Stimulated activated naive B cell treated with anti-CD40 and anti-IgM and Interleukin-4, amounts not matched to agents 10 μg/mL and 1 μg/mL and 100 μg/mL, for 72 hours (primary cell): ENCODE measurements at places on chromosomes 6 and 20.
A peak's percentile ranks its signal among the peaks of the same experiment; 100 is the strongest.

DNA sequence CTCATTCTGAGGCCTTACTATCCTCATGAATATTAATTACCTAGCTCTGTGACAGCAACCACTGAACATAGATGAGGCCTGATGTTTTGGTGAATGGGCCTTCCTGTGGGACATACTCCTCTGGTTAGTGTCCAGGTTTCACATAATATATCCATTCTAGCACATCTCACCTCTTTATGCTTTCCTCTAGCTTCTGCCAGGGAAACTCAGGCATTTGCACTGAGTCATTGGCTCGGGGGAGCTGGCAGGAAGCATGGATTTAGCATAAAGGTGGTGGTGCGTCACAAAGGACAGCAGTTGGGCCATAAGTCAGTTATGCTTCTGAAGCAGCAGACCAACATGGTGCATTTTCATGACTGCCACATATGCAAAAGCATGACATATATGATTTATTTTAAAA lies 37.5 kb upstream of the TMEM170B start:
- H3K4me1 ChIP-seq, result peaks cover 18% of the 10 kb centered on the region
- no peaks in the 10 kb centered on the region for H3K36me3 ChIP-seq
- no peaks in the 10 kb centered on the region for H3K27me3 ChIP-seq
- H3K27ac ChIP-seq, result no peak overlapping the region
- H3K4me3 ChIP-seq, result no peak overlapping the region

DNA sequence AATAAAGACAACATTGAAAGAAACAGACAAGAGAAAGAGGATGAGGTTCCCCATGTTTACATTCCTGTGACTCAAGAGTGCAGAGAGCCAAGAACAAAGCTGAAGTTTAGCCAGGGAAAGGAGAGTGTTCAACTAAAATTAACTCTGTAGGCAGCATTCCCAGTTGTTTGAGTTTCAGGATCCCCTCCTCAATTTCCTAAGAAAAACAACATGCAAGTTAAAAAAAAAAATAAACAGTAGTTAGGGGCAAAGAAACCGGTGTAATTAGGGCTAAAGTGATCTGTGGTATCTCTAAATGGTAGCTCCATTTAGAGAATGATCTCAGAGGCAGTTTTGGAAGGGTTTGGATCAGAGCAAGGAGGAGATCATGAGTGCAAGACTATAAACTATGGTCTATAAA lies 30.9 kb upstream of the RAB23 start:
- H3K36me3 ChIP-seq, result no peaks in the 10 kb centered on the region
- no peaks in the 10 kb centered on the region for H3K27me3 ChIP-seq
- no peak overlapping the region for H3K27ac ChIP-seq
- H3K4me3 ChIP-seq, result no peak overlapping the region
- DNase-seq, result no peak
- H3K4me1 ChIP-seq, result no peaks in the 10 kb centered on the region

DNA sequence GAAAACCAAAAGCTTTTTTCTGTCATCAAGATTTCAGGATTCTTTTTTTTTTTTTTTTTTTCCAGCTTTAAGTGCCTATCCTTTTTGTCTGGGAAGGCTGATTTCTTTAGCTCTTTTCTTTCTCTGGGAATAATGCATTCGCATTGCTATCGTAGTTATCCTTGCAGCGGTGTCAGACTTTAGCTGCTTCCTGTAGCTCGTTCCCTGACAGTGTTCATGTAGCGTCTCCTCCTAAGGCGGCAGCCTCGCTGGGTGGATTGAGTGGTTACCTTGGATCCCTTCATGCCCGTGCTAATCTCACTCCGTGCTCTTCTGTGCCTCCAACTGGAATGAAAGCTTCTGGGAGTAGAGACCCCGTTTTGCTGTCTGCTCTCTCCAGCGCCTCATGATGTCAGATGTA lies 43.1 kb downstream of the UST start:
- no peaks in the 10 kb centered on the region for H3K27me3 ChIP-seq
- peak overlapping the region; percentile 65 for H3K27ac ChIP-seq
- H3K4me1 ChIP-seq, result peaks cover 48% of the 10 kb centered on the region
- H3K36me3 ChIP-seq, result peaks cover 15% of the 10 kb centered on the region
- no peak for DNase-seq
- no peak overlapping the region for H3K4me3 ChIP-seq

DNA sequence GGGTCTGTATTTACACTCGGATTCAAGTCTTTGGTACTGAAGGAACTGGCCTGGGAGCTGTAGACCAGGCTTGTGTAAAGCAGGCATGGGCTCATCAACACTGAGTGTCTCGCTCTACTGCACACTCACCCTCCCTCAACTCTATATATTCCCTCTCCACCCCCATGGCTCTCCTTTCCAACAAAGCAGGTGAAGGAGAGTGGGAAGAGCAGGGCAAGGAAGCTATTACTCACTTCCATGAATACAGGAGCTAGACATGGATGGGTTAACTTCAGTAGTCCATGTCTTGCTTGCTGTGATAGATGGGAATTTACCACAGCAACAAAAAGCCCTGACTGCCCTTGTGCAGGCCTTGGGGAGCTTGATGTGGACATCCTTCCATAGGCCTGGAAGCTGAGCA lies 20.7 kb upstream of the SLC2A12 start:
- no peak overlapping the region for H3K27ac ChIP-seq
- peaks cover 3% of the 10 kb centered on the region for H3K36me3 ChIP-seq
- peaks cover 12% of the 10 kb centered on the region for H3K4me1 ChIP-seq
- no peak for DNase-seq
- peaks cover 13% of the 10 kb centered on the region for H3K27me3 ChIP-seq

DNA sequence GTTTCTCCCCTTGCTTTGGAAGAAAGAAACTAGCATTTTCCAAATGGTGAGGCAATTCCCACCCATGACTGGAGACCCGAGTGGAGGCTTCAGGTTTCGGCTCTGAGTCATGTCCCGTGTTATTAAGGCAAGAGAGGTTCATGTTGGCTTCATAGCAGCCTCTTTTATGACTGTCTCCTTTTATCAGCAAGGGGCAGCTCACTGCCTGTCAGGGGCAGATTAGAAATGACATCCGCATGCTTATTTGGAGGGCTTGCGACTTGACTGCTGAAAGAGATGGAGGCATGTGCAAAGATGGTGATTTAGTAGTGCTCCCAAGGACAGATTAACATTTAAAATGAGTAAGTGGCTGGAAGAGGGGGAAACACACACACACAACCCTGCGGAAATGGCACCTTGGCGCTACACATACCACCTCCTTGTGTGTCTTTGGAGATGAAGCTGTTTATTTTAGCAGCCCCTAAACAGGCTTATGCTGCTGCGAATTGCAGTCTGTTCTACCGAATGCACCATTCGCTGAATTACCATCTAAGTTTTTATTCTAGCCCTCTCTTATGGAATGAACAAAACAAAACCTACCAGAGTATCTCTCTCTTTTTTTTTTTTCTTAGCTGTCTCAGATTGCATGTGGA lies 52.1 kb upstream of the VSTM2L start:
- H3K4me3 ChIP-seq, result no peak overlapping the region
- no peak for DNase-seq
- H3K27me3 ChIP-seq, result no peaks in the 10 kb centered on the region
- H3K4me1 ChIP-seq, result peaks cover 16% of the 10 kb centered on the region
- H3K36me3 ChIP-seq, result peaks cover 71% of the 10 kb centered on the region

- H3K36me3 ChIP-seq, result no peaks in the 10 kb centered on the region
- DNase-seq, result no peak
- no peak overlapping the region for H3K27ac ChIP-seq
- no peaks in the 10 kb centered on the region for H3K4me1 ChIP-seq
Measured at GRCh38 chr6:147930745-147931144, 411.9 kb upstream of the SASH1 start.

DNA sequence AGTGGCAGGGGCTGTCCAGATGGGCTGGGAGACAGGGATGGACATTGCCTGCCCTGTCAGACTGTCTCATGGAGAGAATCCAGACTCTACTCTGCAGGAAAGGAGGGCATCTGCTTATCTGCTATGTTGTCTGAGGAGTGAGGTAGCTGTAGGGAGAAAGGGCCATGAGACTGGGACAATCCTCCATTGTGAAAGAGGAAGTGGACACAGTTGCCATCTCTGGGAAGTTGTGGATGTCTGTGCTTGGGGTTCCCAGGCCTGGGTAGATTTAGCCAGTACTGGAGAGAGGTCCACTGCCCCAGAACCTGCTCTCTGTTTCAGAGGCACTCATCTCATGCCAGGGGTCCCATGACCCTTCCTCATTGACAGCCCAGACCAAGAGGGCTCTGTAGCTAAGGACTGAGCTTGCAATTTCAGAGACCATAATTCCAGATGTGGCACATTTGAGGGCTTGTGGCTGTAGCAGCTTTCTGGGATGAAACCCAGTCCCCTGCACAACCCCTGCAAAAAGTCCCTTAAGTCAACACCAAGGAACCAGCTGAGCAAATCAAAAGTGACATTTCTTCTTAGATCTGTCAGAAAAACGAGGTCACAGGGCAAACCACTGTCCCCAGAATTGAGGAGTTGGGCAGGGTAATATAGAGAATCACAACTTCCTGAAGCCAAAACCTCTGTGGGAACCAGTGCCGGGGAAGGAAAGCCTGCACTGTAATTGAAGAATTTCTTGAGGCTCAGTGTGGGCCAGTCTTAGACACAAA lies 4.1 kb upstream of the SIRPG start:
- no peak for DNase-seq
- H3K4me1 ChIP-seq, result peaks cover 20% of the 10 kb centered on the region
- H3K4me3 ChIP-seq, result no peak overlapping the region
- no peaks in the 10 kb centered on the region for H3K36me3 ChIP-seq
- H3K27ac ChIP-seq, result no peak overlapping the region

GRCh38 chr20:59816146-59816738 lies 117.2 kb downstream of the SYCP2 start:
- no peaks in the 10 kb centered on the region for H3K36me3 ChIP-seq
- no peaks in the 10 kb centered on the region for H3K4me1 ChIP-seq
- no peak overlapping the region for H3K27ac ChIP-seq
- H3K27me3 ChIP-seq, result peaks cover 17% of the 10 kb centered on the region
- DNase-seq, result no peak

DNA sequence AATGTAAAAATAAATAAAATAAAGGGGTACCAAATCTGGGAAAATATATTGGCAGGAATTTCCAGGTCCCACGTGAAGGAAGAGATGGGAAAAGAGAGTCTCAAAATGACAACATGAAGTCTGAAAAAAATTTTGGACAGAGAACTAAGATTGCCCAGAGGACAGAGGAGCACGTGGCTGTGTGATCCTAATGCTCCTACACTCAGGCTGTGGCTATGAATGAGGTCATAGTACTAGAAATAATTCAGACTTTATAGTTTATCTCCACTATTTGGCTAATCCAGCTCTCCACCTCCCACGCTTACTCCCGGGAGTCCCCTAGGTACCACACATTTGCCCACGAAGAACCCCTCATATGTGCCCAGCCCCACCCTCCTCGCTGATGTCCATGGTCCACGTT lies 42.8 kb upstream of the STMND1 start:
- H3K4me3 ChIP-seq, result no peak overlapping the region
- H3K27me3 ChIP-seq, result no peaks in the 10 kb centered on the region
- no peak overlapping the region for H3K27ac ChIP-seq
- no peaks in the 10 kb centered on the region for H3K4me1 ChIP-seq
- DNase-seq, result no peak

GRCh38 chr6:71481011-71481410 lies 192.4 kb downstream of the OGFRL1 start:
- DNase-seq, result no peak
- no peak overlapping the region for H3K4me3 ChIP-seq
- peaks cover 4% of the 10 kb centered on the region for H3K4me1 ChIP-seq
- no peak overlapping the region for H3K27ac ChIP-seq
- H3K36me3 ChIP-seq, result no peaks in the 10 kb centered on the region

DNA sequence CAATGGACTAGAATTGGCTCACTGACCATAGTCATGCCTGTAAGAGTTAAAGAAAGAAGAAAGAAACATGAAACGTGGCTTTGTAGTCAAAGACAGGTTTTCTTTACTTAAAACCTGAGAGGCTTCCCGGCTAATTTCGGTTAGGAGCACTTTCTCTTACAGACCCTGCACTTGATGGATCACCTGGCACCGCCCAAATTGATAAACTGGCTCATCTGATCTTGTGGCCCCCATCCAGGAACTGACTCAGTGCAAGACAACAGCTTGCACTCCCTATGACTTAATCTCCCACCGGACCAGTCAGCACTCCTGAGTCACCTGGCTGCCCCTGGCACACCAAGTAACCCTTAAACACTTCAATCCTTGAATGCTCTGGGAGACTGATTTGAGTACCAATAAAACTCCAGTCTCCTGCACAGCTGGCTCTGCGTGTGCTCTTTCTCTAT lies 12.3 kb downstream of the TMEM14B start:
- no peak overlapping the region for H3K27ac ChIP-seq
- peaks cover 17% of the 10 kb centered on the region for H3K4me1 ChIP-seq
- H3K36me3 ChIP-seq, result peaks cover 44% of the 10 kb centered on the region
- no peak overlapping the region for H3K4me3 ChIP-seq
- no peak for DNase-seq
